HS-5 (cell line): ENCODE measurements at places on chromosomes 6 and 20.

DNA sequence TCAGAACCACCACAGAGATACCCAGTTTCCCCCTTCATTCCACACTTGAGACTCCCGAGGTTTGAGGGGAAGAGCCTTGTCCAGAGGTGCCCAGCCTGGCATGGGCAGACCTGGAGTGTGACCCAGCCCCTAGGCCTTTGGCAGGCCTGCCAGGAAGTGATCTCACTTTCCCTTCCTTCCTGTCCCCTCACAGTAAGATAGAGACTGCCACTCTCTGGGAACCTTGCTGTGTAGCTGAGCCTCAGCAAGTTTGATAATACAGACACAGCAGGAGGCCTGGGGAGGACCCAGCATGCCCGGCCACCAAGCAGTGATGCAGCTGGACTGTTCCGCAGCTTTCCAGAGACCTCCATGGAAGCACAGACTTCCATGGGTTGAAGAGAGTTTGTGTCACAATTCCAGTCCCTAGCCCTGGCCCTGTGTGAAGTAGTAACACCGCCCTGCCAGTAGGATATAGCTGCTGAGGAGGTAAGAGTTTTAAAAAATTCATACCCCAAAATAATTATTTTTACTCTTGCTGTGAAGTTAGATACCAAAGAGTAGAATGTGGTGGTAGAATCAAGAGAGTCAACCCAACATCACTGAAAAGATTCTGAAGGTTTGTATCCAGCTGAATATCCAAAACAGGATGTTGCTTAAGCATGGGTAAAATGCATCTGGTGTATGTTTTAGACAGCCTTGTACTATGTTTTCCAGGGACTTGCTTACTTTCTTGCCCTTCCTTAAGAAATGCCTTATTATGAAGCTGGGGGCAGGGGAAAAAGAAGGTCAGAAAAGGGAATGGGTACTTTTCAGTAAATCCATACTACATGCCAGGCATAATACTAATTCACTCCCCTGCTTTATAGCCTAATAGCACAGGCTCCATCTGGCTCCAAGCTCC is 16.3 kb downstream of the PKIG start:
- no peak for DNase-seq

- DNase-seq = no peak
Observed at GRCh38 chr6:36829919-36830544, 9.2 kb downstream of the CPNE5 start.

- DNase-seq = no peak
Observed at GRCh38 chr6:19035461-19036195, 648.5 kb downstream of the RNF144B start.

- peak; percentile 32 for DNase-seq
Observed at GRCh38 chr6:7787137-7787608, 61.3 kb downstream of the BMP6 start.

DNA sequence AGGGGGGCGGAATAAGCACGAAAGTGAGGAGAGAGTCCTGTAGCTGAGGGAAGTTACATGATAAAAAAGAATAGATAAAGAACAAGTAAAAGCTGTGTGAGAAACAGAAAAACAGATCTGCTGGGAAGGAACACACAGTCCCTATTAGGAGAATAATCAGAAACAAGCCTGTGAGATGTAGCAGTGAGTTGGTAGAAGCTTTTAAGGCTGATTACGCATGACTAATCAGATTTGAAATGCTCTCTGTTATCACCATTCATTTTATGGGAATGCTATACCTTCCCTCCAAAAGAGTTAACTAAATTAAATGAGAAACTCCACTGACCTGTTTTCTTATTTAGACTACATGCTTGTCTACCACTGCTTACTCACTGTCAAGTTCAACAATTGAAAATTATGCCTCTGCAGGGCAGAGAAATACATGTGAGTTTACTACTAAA is 15.8 kb downstream of the REPS1 start:
- DNase-seq = no peak

DNA sequence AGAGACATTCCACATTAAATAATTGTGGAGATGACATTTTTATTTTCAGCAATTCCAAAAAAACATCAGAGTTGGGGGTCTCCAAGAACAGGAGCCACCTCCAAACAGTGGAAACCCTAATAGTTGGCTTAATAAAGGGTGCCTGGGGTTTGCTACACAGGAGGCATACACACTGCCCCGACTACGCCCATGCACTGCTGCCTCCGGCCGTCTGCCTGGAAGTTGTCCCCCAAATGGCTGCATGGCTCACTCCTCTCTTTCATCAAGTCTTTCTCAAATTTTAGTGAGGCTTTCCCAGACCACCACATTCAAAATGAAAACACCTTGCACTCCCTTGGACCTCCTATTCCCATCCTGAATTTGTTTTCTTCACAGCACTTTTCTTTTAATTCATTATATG is 58.8 kb downstream of the ZMYND8 start:
- DNase-seq = no peak

- peak; percentile 99 for DNase-seq
Observed at GRCh38 chr6:14001329-14002012, 76.7 kb downstream of the RNF182 start.

- DNase-seq = no peak
Observed at GRCh38 chr6:150435832-150436231, 67.0 kb downstream of the IYD start.

- no peak for DNase-seq
Observed at GRCh38 chr6:12110523-12111362, 98.6 kb downstream of the HIVEP1 start.

DNA sequence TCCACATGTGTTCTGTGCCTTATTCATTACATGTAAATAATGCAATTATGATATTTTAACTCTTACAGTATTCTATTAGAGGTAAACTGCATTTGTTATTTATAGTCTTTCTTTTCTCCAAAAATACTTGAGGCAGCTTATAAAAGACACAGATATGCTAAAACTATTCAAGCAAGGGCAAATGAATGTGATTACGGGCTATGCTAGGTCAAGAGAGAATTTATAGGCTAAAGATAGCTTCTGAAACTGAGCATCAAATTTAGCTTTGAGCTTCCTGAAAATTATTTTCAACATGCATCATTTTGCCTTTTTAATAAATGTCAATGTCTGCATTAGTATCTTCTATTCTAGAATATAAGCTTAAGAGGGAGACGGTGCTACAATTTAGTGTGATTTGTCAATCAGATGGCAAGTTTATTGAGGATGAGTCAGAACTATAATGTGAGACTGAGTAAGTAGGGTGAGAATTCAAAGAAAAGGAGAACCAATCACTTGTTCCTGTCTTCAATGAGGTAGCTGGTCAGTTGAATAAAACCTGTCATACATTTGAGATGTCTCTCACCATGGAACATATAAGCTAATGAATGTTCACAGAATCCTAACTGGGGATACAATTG is 669.4 kb upstream of the CITED2 start:
- DNase-seq = peak; percentile 68

GRCh38 chr20:44495802-44496481 is 20.3 kb downstream of the TTPAL start:
- peak; percentile 98 for DNase-seq

GRCh38 chr6:21603082-21603952 is 9.8 kb downstream of the SOX4 start:
- DNase-seq = no peak

- no peak for DNase-seq
Observed at GRCh38 chr6:134470457-134470975, 152.6 kb upstream of the SGK1 start.

DNA sequence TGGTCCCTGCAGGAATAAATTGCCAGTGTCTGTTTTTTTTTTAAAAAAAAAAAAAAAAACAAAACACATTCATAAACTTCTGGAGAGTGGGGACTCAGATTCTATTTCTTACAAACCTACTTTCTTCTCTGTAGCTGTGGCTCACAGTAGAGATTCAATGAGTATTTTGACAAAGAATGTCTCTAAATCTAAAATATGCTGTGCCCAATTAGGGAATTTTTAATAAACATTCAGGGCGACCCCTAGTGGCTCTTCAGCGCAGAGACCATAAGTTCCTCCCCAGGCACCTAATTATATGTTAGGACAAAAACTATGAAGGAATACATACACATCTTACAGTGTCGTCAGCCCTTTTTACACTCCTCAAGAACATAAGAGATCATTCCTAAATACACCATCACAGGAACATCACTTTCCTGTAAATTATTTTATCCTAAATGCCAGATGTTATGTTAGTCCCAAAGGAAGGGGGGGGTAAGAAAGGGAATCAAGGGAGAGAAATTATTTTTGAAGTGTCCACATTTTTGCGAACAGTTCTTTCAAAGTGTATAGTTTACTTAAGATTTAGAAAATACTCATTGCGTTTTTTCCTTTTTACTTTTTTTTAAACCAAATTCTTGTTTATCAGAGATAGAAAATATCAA is 21.8 kb upstream of the NAA20 start:
- no peak for DNase-seq

- DNase-seq = peak; percentile 61
Observed at GRCh38 chr20:53707371-53708055, 113.9 kb upstream of the ZNF217 start.

GRCh38 chr6:122778302-122778701 is 1.2 kb upstream of the FABP7 start:
- DNase-seq = no peak

DNA sequence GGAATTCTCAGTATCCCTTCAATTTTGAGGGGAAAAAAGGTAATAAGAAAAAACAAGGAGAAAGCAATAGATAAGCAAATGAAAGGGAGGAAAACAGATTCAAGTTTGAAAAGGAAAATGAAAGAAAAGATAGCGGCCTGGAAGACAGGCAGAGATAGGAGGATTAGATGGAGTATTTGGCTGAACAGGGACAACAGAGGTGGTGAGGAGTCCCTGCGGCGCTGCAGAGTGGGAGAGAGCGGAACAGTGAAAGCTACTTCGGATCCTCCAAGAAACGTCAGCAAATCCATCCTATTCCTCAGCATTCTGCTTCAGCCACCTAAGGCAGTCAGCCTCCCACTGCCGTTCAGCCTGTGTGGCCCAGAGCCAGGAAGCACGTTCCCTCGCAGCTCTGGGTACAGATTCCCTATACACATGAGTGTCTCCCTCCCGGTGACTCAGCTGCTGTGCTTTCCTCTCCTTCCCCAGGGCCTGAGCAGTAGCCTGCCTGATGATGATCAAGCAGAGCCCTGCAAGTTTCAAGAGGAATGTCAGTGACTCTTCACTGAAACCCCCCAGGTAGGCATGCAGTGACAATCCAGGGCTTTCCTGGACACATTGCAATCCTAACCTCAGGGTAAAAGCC is 43.4 kb upstream of the CDYL start:
- DNase-seq = peak; percentile 88

DNA sequence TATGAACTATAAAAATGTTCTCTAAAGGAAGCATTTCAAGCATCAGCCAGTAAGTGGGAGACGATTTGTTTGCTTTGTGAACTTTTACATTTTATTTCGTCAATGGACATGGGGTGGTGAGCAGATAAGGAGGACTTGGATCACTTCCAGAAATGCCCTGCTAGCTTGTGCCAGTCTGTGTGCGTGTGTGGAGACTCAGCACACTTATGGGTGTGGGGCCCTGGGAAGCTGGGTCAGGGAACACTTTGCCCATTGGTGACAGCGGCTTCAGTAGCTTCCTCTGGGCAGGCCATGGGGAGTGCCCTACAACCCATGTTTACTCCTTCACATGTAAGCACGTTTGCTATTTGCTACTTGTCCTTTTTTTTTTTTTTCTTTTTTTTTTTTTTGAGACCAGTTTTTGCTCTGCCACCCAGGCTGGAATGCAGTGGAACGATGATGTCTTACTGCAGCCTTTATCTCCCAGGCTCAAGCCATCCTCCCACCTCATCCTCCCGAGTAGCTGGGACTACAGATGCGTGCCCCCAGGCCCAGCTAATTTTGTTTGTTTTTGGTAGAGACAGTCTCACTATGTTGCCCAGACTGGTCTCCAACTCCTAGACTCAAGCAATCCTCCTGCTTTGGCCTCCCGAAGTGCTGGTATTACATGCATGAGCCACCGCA is 24.2 kb downstream of the PRDM1 start:
- DNase-seq = no peak

DNA sequence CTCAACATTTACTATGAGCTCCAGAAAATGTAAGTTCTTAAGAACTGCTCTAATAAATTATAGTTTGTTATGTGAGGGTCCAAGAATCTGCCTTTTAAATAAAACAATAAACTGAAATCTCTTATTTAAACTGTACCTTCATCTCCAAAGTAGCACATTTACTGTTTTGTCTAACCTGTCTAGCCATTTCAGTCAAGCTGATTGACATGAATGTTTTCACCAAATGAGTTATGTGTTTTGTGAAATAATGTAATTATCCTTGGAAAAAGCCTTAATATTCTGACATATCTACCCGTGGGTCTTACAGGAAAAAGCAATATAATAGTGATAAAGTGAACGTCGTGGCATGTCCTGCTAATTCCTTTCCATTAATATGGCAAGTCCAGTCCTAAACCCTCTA is 57.8 kb downstream of the OPRM1 start:
- DNase-seq = no peak

DNA sequence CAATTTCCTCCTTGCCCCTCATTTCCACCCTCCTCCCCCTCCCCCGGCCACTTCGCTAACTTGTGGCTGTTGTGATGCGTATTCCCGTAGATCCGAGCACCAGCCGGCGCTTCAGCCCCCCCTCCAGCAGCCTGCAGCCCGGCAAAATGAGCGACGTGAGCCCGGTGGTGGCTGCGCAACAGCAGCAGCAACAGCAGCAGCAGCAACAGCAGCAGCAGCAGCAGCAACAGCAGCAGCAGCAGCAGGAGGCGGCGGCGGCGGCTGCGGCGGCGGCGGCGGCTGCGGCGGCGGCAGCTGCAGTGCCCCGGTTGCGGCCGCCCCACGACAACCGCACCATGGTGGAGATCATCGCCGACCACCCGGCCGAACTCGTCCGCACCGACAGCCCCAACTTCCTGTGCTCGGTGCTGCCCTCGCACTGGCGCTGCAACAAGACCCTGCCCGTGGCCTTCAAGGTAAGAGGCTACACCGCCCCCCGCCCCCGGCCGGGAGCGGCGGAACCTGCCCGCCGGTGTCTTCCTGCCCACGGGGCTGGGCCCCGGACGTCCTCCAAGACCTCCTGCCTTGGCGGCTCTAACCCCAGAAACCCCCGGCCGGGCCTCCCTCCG is 44.9 kb upstream of the SUPT3H start:
- no peak for DNase-seq

DNA sequence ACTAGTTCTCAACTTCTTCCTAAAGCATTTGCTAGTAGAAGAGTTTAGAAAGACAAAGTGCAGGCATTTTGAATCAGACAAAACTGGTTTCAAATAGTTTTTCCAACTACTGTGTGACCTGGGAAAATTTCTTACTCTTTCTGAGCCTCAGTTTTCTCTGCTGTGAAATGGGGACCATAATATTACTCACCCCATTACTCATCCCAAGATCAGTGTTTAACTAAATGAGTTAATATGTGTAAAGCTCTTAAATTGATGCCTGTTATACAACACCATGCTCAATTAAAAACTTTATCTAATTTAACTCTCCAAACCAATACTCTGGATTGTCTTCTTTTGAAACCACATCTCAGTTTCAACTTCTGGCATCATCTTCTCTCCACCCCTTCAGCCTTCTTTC is 87.4 kb downstream of the DNAH8 start:
- no peak for DNase-seq

DNA sequence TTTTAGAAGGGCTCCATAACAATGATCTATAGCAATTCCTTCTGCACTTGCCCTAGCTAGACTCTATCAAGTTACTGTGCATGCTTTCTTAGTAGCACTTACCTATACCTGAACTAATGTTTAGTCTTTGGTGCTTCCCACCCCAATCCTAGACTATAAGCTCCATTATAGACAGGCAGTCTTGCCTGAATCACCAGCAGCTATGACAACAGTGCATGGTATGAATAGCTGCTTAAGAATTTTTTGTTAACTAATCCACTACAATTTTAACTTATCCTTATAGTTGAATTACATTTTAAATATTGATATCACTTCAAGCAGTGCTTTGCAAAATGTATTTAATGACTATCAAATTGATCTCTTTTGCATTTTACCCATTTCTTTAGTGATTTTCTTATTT is 164.3 kb downstream of the RPS12 start:
- no peak for DNase-seq
